ENCODE measurements at places on chromosomes 1 and 21. TPM values are rescaled to one million over a fixed set of nuclear protein-coding genes. Genes with fewer than 3 reads are reported as not detected.
A peak's percentile ranks its signal among the peaks of the same experiment; 100 is the strongest.

DNA sequence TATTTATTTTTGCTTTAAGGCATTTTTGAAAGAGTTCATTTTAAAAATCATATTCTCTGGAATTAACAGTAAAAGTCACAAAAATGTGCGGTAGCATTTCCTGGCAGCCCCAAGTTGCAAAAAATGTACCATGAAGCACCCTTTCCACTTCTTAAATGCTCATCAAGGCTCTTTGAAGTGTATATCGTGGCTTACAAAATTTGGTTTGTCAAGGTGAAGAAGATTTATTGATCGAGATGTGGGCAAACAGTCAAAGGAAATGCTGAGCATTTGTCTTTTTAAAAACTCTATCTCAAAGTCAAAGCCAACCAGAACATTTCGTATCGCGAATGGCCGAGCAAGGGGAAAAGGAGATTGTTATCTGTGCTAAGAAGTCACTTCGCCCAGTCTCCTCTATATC is 277.5 kb upstream of the KAZN start:
- H3K36me3 ChIP-seq = no peaks in the 10 kb centered on the region
- H3K4me1 ChIP-seq = peaks cover 8% of the 10 kb centered on the region
- no peaks in the 10 kb centered on the region for H3K27me3 ChIP-seq
- no peak overlapping the region for H3K27ac ChIP-seq
- H3K4me3 ChIP-seq = no peak overlapping the region

GRCh38 chr1:2276803-2277580 is 48.9 kb downstream of the SKI start:
- H3K4me3 ChIP-seq = no peak overlapping the region
- no peak for DNase-seq
- peaks cover 23% of the 10 kb centered on the region for H3K4me1 ChIP-seq
- peak overlapping the region; percentile 61 for H3K27ac ChIP-seq
- no peaks in the 10 kb centered on the region for H3K27me3 ChIP-seq

- H3K4me1 ChIP-seq = no peaks in the 10 kb centered on the region
- H3K27me3 ChIP-seq = peaks cover 9% of the 10 kb centered on the region
- no peaks in the 10 kb centered on the region for H3K36me3 ChIP-seq
- H3K27ac ChIP-seq = no peak overlapping the region
These were observed 19.6 kb upstream of the FAM89A start for GRCh38 chr1:231059566-231060193.

DNA sequence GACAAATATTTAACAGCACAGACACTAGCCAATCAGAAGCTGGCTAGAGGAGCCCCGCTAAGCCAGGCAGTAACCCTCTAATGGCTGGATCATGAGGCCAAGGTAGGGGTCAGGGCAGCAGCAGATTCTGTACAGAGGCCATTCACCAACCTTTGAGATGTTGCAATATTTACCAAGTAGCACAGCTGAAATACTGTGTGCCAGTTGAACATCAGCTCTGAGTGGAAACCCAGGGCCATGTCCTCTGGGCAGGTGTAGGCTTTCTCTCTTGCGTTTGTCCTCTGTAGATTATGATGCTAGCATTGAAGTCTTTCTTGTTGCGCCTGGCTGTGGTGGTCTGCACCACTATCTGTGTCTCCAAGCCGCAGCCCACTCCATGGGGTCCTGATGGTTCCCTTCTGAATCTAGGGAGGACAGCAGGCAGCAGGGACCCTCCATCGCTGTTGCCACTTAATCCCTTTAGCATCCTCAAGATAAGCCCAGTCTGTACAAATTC is 2.5 kb upstream of the COG2 start:
- H3K27me3 ChIP-seq = peaks cover 21% of the 10 kb centered on the region
- peaks cover 30% of the 10 kb centered on the region for H3K4me1 ChIP-seq
- DNase-seq = no peak
- H3K27ac ChIP-seq = no peak overlapping the region
- no peak overlapping the region for H3K4me3 ChIP-seq
- peaks cover 5% of the 10 kb centered on the region for H3K36me3 ChIP-seq

- no peak for DNase-seq
- no peaks in the 10 kb centered on the region for H3K4me1 ChIP-seq
- no peak overlapping the region for H3K4me3 ChIP-seq
- H3K36me3 ChIP-seq = no peaks in the 10 kb centered on the region
These were observed 63.8 kb downstream of the FBXO2 start for GRCh38 chr1:11590395-11590794.

Gene SH2D5
- total RNA-seq = not detected

Gene RASSF5
- 192 TPM for total RNA-seq
